ENCODE measurements at places on chromosomes 16 and 17. TPM values are rescaled to one million over a fixed set of nuclear protein-coding genes. Genes with fewer than 3 reads are reported as not detected.

GRCh38 chr17:29165800-29166506, 14.2 kb downstream of the MYO18A start:
- DNase-seq, result no peak
- no peaks in the 10 kb centered on the region for H3K27me3 ChIP-seq
- H3K4me3 ChIP-seq, result no peak overlapping the region
- H3K27ac ChIP-seq, result no peak overlapping the region
- peaks cover 29% of the 10 kb centered on the region for H3K36me3 ChIP-seq

- no peaks in the 10 kb centered on the region for H3K4me1 ChIP-seq
- H3K4me3 ChIP-seq, result no peak overlapping the region
- no peaks in the 10 kb centered on the region for H3K27me3 ChIP-seq
- no peaks in the 10 kb centered on the region for H3K36me3 ChIP-seq
- H3K27ac ChIP-seq, result no peak overlapping the region
- no peak for DNase-seq
Measured at GRCh38 chr16:54152362-54153239, 134.0 kb downstream of the IRX3 start.

GRCh38 chr17:43998552-43998951, 5.9 kb upstream of the NAGS start:
- no peak overlapping the region for H3K4me3 ChIP-seq
- no peak for DNase-seq
- peaks cover 11% of the 10 kb centered on the region for H3K4me1 ChIP-seq
- H3K27ac ChIP-seq, result no peak overlapping the region

DNA sequence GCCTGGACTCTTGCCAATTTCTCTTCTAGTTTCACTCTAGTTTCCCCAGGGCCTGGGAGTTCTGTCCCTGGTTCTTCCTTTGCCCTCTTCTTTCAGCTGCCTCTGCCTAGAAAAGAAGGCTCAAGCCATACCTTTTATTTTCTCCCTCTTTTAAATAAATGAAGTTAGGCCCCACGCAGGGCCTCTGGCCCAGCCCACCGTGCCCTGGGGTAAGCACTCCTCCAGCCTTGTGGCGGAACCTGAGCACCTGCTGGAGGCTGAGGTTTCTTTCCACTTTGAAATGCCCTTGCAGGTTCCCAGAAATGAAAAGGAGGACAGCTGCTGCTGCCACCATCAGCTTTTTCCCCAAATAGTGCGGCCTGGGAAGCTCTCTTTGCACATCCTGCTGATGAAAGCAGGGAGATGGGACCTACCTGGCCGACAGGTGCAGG, 139.4 kb downstream of the CCDC182 start:
- peak overlapping the region; percentile 73 for H3K27ac ChIP-seq
- no peak overlapping the region for H3K4me3 ChIP-seq
- no peak for DNase-seq
- H3K36me3 ChIP-seq, result no peaks in the 10 kb centered on the region

DNA sequence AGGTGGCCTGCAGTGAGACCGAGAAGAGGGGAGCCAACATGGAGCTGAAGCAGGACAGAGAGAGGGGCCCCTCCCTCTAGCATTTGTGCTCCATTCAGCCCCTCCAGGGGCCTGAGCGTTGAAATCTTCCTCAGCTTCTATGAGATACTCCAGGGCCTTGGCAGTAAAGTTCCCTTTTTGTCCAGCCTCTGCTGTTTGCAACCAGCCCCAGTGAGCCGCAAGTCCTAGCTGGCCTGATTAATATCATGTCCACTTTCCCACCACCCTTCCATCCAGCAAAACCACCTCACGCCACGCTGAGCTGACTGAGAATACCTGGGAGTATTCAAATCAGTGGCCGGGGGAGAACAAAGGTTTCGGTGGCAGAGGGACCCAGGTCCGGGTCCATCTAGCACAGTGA, 11.7 kb upstream of the RPH3AL start:
- no peak overlapping the region for H3K4me3 ChIP-seq
- DNase-seq, result no peak
- H3K27me3 ChIP-seq, result no peaks in the 10 kb centered on the region
- H3K4me1 ChIP-seq, result no peaks in the 10 kb centered on the region
- no peak overlapping the region for H3K27ac ChIP-seq
- H3K36me3 ChIP-seq, result no peaks in the 10 kb centered on the region

DNA sequence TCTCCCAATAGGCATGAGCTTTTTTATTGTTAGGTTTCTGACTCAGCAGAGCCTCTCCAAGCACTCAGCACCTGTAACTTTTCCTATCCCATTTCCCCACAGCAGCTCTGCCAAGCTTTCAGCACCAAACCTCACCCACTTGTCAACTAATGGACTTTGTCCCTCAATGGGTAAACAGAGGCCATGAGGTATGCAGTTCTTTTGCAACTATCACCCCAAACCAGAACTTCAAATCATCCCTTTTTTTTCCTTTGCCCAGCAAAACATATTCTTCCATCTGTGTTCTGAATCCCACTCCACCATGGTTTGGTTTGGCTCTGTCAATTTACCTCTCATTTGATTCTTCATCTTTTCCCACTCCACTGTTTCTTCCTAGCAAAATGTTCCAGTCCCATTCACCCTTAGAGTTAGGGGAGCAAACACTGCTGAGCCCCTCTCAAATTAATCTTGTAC, 58.1 kb downstream of the TOX3 start:
- H3K27ac ChIP-seq, result no peak overlapping the region
- DNase-seq, result no peak
- H3K4me3 ChIP-seq, result no peak overlapping the region

DNA sequence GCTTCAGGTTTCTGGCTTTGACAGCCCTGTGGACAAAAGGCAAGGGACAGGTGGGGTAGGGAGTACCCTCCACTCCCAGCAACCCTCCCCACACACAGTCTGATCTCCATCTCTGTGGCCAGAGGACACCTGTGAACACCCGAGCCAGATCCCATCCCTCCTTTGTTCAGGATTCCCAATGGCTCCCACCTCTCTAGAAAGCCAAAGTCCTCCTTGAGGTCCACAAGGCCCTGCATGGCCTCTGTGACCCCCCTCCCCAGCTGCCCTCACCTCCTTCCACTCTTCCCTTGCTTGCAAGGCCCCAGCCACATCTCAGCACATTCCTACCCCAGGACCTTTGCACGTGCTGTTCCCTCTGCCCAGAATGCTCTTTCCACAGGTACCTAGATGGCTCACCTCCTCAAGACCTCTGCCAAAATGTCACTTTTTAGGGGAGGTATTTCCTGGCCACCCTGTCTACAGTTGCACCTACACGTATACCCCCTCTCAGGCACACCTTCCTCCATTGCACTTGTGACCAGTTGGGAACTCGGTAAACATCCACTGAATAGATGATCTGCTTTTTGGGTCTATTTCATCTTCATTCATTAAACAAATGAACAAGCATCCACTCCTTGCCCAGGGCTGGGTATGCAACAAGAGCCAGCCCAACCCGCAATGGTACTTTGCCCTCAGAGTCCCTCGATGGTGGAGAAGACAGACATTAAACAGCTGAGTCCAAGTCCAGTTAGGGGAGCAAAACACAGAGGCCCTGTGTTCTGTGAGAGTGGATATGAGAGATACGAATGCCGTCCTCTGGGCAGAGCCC, 107.0 kb downstream of the CRLF3 start:
- no peak for DNase-seq
- no peaks in the 10 kb centered on the region for H3K27me3 ChIP-seq
- no peaks in the 10 kb centered on the region for H3K36me3 ChIP-seq
- H3K4me1 ChIP-seq, result no peaks in the 10 kb centered on the region

- DNase-seq, result peak; percentile 68
- H3K36me3 ChIP-seq, result no peaks in the 10 kb centered on the region
- peak overlapping the region; percentile 68 for H3K4me3 ChIP-seq
- H3K27me3 ChIP-seq, result no peaks in the 10 kb centered on the region
- H3K4me1 ChIP-seq, result peaks cover 85% of the 10 kb centered on the region
- peak overlapping the region; percentile 90 for H3K27ac ChIP-seq
Measured at GRCh38 chr17:77451245-77451893, 310.6 kb downstream of the SEC14L1 start.

GRCh38 chr17:75601057-75601987, 13.7 kb downstream of the MYO15B start:
- H3K27me3 ChIP-seq, result no peaks in the 10 kb centered on the region
- H3K4me3 ChIP-seq, result no peak overlapping the region
- peak; percentile 54 for DNase-seq

DNA sequence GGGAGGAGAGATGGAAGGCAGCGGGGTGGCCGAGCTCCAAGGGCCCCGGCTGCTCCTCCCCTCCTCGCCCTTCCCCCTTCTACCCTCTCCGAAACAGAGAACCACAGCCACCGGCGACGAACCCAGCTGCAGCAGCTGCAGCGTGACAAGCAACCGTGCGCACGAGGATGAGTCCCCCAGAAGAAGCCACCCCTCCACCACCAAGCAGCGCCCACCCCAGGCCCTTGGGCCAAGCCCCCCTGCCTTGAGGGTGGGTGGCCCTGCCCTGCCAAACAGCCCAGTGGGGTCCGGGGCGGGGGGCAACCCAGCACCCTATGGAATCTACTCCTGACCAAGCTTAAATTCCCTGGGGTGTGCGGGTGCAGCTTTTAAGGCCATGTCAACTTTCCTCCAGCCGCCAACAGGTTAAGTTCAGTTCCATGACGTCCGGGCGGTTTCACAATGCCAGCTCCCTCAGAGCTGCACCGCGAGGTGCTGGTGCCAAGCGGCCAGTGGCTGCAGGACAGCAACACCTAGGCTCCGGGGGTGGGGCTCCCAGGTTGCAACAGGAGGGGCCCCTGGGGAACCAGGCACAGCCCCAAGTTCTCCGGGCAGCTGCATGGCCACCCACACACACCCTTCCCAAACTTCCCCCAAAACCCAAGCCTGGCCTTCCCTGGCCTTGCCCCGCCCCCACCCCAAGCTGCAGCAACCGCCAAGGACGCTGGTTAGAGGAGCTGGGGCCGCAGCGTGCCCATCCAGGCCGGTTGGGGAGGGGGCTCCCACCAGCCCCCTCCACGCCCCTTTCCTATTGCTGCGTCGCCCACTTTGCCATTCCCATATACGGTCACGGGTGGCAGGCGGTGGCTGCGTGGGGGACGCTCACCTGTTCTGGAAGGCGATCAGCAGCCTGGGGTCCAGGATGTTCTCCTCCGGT, 2.0 kb downstream of the CBX4 start:
- peak overlapping the region; percentile 93 for H3K27ac ChIP-seq
- DNase-seq, result no peak
- peaks cover 26% of the 10 kb centered on the region for H3K27me3 ChIP-seq

- no peaks in the 10 kb centered on the region for H3K36me3 ChIP-seq
- no peak within 1 kb of the TSS for H3K4me3 ChIP-seq
- H3K4me1 ChIP-seq, result no peaks in the 10 kb centered on the region
- no peaks in the 10 kb centered on the region for H3K27me3 ChIP-seq
- DNase-seq, result no peak
- H3K27ac ChIP-seq, result no peak within 1 kb of the TSS
Measured at GRCh38 chr17:35879773-35880654, at the start of gene CCL5. CCL5 (minus strand) TSS chr17:35880360.

DNA sequence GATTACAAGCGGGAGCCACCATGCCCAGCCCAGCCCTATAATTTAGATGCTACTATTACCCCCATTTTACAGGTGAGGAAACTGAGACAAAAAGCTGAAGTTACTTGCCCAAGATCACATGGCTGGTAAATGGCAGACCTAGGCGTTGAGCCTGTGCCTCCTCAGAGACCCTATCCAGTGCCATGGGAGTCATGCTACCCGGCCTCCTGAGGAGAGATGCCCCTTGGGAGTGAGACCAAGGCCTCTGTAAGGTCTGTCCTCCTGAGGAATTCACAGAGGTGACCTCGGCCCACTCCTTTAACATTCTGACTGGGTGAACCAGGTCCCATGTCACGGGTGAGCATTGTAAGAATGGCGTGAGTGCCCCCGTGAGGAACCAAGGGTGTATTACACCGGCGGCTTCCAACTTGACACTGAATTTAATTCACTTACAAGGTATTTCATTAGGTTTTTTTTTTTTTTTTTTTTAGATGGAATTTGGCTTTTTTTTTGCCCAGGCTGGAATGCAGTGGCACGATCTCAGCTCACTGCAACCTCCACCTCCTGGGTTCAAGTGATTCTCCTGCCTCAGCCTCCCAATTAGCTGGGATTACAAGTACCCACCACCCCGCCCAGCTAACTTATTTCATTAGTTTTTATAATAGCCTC, 95.7 kb downstream of the ABCC6 start:
- no peaks in the 10 kb centered on the region for H3K27me3 ChIP-seq
- peaks cover 72% of the 10 kb centered on the region for H3K36me3 ChIP-seq
- no peak overlapping the region for H3K4me3 ChIP-seq
- peak; percentile 55 for DNase-seq
- no peak overlapping the region for H3K27ac ChIP-seq
- H3K4me1 ChIP-seq, result no peaks in the 10 kb centered on the region

DNA sequence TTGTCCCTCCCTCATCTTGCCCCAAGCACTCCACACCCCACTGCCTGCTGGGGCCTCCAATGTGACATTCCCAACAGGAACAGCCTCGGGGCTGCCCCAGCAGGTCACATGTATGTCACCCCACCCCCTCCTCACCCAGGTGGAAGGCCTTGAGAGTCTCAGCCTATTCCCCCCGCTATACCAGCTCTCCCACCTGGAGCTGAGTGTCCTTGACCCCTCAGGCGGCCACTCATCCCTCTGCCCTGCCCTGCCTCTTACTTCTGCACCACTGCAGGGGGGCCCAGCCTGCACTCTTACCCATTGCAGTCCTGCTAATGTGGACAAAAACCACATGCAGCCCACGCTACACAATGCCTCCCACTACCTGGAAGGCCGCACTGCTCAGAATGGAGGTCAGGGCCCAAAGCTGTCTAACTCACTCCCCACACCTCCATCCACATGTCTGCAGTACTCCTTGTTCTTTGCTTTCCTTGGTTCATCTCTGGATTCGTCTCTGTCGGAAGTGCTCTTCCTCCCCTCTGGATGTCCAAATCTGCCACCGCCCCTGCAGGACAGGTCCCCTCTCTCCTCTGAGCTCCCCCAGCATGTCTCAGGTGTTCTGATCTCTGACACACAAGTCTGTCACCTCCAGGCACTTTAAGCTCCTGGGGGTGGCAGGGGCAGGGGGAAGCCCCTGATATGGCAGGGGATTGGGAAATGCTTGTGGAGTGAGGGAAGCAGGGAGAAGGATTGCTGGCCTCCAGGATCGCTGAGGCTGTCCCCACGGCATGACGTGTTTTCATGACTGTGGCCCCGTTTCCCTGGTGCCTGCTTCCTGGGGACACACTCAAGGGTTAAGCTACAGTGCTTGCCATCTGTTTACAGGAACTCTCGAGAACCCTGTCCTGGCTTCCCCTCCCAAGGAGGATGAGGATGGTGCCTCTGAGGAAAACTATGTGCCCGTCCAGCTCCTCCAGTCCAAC, 20.8 kb downstream of the TRPV2 start:
- DNase-seq, result no peak
- no peak overlapping the region for H3K4me3 ChIP-seq
- no peak overlapping the region for H3K27ac ChIP-seq
- H3K4me1 ChIP-seq, result no peaks in the 10 kb centered on the region
- no peaks in the 10 kb centered on the region for H3K27me3 ChIP-seq

Gene SOCS7
- total RNA-seq, result 18.4 TPM

Gene SPOP
- 58.1 TPM for total RNA-seq

Gene NTN1
- 31.0 TPM for total RNA-seq

Gene SLC52A1
- total RNA-seq, result not detected

Gene CCL5
- 1.4 TPM for total RNA-seq

Gene NPIPA8
- 0.42 TPM for total RNA-seq

Gene SLC46A1
- 6.7 TPM for total RNA-seq

Gene C16orf46
- 0.78 TPM for total RNA-seq

Gene TUFM
- 126 TPM for total RNA-seq

All from tibial nerve (tissue), 4 donors.